Dermis lymphatic vessel endothelial cell (primary cell): ENCODE measurements at places on chromosomes 7 and 10. TPM values are rescaled to one million over a fixed set of nuclear protein-coding genes. Genes with fewer than 3 reads are reported as not detected.

The STEAP1B gene
- 2.9 TPM in 2 replicates for total RNA-seq

The ZMIZ1 gene
- 13.1 and 22.3 TPM in 2 replicates for total RNA-seq

The CFAP70 gene
- total RNA-seq, result 0.22 and 0.26 TPM in 2 replicates

The OR2A7 gene
- total RNA-seq, result not detected in 2 replicates

The GPR15LG gene
- total RNA-seq, result not detected in 2 replicates

The ZNF22 gene
- 34.6 and 45.2 TPM in 2 replicates for total RNA-seq

The CPVL gene
- total RNA-seq, result 0.33 and 0.52 TPM in 2 replicates

The STN1 gene
- 27.0 and 31.1 TPM in 2 replicates for total RNA-seq

The THSD7A gene
- total RNA-seq, result 28.3 and 37.5 TPM in 2 replicates

The VSTM2A gene
- total RNA-seq, result not detected in 2 replicates

The CDH23 gene
- total RNA-seq, result under 0.01 TPM in 2 replicates

The EVX1 gene
- total RNA-seq, result not detected in 2 replicates

The ZNF503 gene
- 1.3 and 1.9 TPM in 2 replicates for total RNA-seq

The FZD8 gene
- total RNA-seq, result 17.9 and 32.9 TPM in 2 replicates

The NME8 gene
- total RNA-seq, result not detected in 2 replicates

The MYO3A gene
- total RNA-seq, result under 0.01 TPM in 1 of 2 replicates, not detected in the other

The GBX1 gene
- total RNA-seq, result not detected in 2 replicates

The RBP4 gene
- not detected in 2 replicates for total RNA-seq

The GPR85 gene
- 0.11 and 0.17 TPM in 2 replicates for total RNA-seq

The KNDC1 gene
- total RNA-seq, result not detected in 2 replicates

The EGFR gene
- total RNA-seq, result 0.17 and 0.43 TPM in 2 replicates

The ZSCAN25 gene
- 9.9 and 12.0 TPM in 2 replicates for total RNA-seq

The SPDYE6 gene
- total RNA-seq, result not detected in 2 replicates

The PDE1C gene
- 0.17 and 0.65 TPM in 2 replicates for total RNA-seq

The SFR1 gene
- total RNA-seq, result 4.1 and 5.3 TPM in 2 replicates

The HOXA11 gene
- 0.09 and 0.11 TPM in 2 replicates for total RNA-seq

The UBTD1 gene
- 31.5 and 47.9 TPM in 2 replicates for total RNA-seq

The HABP2 gene
- 0.09 and 0.22 TPM in 2 replicates for total RNA-seq

The CAV2 gene
- 88.0 and 196 TPM in 2 replicates for total RNA-seq

The KCND2 gene
- total RNA-seq, result under 0.01 and 0.09 TPM in 2 replicates

The MLXIPL gene
- not detected in 2 replicates for total RNA-seq

The ACHE gene
- total RNA-seq, result 2.2 and 5.1 TPM in 2 replicates

The TRPV6 gene
- total RNA-seq, result not detected in 2 replicates

The CDK5 gene
- 16.8 and 16.9 TPM in 2 replicates for total RNA-seq

The VWA2 gene
- total RNA-seq, result not detected in 2 replicates

The PPP1R17 gene
- total RNA-seq, result not detected in 2 replicates

The SNX10 gene
- 1.2 and 1.3 TPM in 2 replicates for total RNA-seq

The SRRM3 gene
- 1.7 and 2.8 TPM in 2 replicates for total RNA-seq

The ALDH18A1 gene
- 67.6 and 73.6 TPM in 2 replicates for total RNA-seq

The HPSE2 gene
- under 0.01 TPM in 1 of 2 replicates, not detected in the other for total RNA-seq

The EPHB4 gene
- total RNA-seq, result 414 and 442 TPM in 2 replicates

The GPC2 gene
- 1.3 and 3.5 TPM in 2 replicates for total RNA-seq
